Mesothelial cell of epicardium (in vitro differentiated cells): ENCODE measurements at places on chromosomes 2 and 18.

GRCh38 chr2:172430678-172431077 lies 3.3 kb downstream of the ITGA6 start:
- DNase-seq = no peak

- no peak for DNase-seq
Observed at GRCh38 chr2:12270876-12271588, 445.7 kb upstream of the TRIB2 start.

DNA sequence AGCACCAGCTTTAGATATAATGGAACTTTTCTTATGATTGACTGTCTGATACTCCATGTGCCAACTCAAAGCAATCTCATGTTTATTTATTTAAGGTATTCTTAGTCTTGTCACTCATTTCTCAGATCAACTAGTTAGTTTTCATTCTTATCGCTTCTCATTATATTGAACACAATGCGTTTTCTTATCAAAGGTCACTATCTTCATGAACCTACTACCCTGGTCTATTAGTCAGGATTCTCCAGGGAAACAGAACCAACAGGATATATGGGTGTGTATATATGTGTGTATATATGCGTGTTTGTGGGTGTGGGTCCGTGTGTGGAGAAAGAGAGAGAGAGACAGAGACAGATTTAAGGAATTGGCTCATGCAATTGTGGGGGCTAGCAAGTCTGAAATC lies 619.9 kb downstream of the ZEB2 start:
- no peak for DNase-seq

- no peak for DNase-seq
Observed at GRCh38 chr2:1481406-1482252, 68.4 kb downstream of the TPO start.

GRCh38 chr2:233118648-233119000 lies 58.5 kb downstream of the INPP5D start:
- DNase-seq = no peak

DNA sequence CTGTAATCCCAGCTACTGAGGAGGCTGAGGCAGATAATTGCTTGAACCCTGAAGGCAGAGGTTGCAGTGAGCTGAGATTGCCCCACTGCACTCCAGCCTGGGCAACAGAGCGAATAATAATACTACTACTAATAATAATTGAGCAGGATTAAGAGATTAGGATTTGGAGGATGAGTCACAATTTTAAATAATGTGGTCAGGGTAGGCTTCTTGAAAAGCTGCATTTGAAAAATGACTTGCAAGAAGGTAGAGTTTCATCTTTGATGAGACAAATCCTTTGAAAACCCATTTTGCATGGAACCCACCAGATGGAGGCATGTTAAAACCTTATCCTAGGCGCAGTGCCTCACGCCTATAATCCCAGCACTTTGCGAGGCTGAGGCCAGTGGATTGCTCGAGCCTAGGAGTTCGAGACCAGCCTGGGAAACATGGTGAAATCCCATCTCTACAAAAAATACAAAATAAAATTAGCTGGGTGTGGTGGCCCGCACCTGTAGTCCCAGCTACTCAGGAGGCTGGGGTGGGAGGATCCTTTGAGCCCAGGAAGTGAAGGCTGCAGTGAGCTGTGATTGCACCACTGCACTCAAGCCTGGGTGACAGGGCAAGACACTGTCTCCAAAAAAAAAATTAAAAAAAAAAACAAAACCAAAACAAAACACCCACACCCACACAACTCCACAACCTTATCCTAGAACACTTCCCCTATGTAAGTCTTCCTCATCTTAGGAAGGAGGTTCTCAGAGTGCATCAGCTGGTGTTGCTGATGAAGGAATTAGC lies 3.3 kb upstream of the ATP8B1 start:
- DNase-seq = no peak

DNA sequence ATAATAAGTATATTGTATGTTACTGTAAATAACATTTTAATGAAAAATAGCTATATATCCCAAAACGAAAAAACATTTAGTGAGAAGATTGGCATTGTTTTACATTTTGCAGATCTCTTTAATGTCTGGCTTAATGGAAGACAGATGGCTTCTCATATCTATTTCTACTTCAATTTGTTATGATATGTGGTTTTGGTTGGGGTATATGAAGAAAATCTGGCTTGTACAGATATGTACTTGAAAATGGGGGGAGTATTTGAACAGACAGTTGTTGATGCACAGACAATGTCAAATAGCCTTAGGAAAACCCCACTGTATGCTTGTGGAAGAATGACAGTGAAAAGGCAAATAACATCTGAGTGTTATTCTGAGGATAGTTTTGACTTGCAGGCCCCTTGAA lies 23.6 kb upstream of the GMCL1 start:
- no peak for DNase-seq

GRCh38 chr18:37179384-37179783 lies 350.5 kb downstream of the KIAA1328 start:
- DNase-seq = no peak

DNA sequence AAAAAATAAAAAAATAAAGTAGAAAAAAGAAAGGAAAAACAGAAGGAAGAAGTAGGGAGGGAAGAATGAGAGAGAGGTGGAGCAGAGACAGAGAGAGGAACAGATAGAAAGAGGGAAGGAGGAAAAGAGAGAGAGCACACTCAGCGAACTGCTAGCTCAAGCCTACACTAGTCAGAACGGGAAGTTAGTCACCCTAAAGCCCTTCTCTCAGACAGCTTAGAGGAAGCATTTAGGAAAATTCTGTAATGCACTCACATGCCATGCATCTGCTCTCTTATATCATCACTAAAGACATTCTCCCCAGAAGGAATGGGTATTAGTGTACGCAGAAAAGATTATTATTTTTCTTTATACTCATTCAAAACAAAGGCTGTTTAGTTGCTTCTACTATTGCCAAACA lies 68.1 kb upstream of the SULT1C3 start:
- DNase-seq = no peak

DNA sequence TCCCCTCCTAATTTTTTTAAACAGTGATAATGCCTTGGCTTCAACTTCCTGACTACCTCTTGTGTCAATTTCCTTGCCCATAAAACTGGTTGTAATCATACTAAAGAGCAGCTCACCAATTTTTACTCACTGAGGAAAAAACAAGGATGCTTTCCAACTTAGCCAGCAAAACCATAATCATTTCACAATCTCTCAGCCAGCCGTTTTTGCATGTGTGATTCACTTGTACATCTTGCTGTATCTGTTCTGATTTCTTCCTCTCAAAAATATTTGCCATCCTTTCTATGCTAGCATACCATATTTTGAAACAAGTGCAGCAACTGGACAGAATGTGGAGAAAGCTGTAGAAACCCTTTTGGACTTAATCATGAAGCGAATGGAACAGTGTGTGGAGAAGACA lies 60.7 kb downstream of the RAB27B start:
- no peak for DNase-seq

- no peak for DNase-seq
Observed at GRCh38 chr2:119536211-119536610, 8.0 kb upstream of the CFAP221 start.

- no peak for DNase-seq
Observed at GRCh38 chr2:157194097-157194688, 63.3 kb upstream of the GALNT5 start.

GRCh38 chr18:22678486-22678885 lies 254.6 kb upstream of the RBBP8 start:
- DNase-seq = no peak

GRCh38 chr2:235599596-235600338 lies 105.9 kb downstream of the AGAP1 start:
- DNase-seq = no peak

GRCh38 chr2:222270396-222270795 lies 28.4 kb downstream of the PAX3 start:
- DNase-seq = no peak

DNA sequence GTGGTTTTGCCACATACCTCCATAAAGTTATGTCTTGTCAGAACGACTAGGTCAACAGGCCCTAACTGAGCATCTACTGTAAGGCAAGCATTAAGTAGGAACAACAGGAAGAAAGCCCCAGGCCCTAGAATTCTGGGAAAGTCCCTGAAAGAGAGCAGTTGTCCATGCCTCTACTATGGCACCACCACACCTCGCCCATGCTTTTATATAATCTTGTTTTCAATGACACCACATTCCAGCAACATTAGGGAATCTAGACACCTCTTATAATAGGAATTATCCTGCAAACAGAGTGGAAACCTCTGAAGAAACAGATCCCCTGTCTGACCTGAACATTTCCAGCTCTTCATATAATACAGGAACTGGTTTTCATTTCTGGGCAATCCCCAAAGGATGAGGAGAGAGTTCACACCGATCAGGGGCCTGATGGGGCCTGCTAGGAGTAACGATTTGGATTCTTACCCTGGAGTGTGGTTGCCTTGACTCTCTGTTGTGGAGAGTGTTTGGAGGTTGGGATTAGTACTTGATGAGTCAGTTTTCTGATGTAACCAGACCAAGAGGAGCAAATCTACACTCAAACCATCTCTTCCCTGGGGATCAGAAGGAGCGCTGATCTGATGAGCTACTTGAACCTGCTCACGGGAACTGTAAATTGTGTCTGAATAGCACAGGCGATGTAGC lies 31.9 kb upstream of the CEP68 start:
- DNase-seq = no peak

DNA sequence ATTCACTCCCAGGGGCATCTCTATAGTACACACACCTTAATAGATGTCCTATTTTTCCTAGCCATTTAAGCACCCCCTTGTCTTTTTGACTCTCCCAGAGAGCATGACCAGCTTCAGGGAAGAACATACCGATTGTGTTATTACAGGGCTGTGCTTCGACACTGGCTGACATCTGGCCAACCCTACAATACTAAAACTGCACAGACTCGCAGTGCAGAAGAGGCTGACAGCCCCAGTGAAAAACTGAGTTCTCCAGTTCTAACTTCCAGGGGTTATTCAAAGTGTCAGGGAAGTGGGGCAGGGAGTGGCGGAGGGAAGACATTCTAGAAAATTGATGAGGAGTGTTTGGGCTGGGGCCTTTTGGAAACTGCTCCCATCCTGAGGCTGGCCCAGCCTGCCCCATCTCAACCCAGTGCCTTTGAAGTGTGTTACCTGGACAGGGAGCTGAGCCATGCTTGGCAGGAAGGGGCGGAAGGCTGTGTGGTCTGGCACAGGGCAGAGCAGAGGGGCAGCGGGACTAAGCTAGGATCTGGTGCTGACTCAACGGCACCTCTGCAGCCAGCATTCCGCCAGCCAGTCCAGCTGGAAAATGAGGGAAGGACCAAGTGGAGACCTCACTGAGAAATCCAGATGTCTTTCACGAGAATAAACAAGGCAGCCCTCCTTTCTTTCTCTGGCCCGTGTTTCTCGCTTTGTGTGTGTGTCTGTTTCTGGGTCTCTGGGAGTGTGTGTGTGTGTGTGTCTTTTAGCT lies 15.4 kb upstream of the IGFBP5 start:
- no peak for DNase-seq

DNA sequence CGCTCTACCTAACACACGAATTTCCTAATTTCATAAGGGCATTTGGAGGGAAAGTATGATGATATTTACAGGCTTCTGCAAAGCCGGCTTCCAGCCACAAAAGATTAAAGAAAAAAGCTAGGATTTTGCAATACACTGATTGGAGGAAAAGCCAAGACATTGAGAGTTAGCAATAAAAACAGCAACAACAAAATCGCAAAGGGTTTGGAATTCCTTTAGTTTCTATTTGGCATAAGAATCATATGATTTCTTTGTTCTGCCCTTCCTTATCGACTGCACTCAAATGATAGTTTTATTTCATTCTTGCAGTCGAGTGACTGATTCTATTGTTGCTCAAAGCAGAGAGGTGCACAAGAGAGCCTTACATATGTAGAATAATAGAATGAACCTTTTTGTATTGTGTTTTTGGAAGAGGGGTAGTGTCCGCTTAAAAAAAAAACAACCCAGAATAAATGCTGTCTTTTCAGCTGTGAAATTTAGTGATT lies 3.9 kb upstream of the ZNF532 start:
- no peak for DNase-seq

DNA sequence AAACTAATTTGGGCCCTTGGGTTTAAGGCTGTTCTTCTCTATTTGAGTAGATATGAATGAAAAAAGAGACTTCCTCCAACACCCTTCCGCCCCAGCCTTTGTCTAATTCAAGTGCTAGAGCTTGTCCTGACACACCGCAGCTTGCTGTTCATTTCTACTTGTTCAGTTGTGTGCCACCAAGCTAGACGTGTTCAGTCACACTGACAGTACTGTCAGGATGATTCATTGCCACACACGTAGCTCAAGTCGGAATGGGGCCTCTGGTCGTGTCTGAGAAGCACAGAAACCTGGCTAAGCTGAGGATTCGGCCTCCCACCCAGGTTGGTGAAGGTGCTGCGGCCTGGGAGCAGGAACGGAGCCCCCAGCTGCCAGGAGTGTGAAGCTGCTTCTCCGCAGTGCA lies 45.6 kb upstream of the INHBB start:
- no peak for DNase-seq

- no peak for DNase-seq
Observed at GRCh38 chr2:226123300-226123699, 676.3 kb downstream of the IRS1 start.

DNA sequence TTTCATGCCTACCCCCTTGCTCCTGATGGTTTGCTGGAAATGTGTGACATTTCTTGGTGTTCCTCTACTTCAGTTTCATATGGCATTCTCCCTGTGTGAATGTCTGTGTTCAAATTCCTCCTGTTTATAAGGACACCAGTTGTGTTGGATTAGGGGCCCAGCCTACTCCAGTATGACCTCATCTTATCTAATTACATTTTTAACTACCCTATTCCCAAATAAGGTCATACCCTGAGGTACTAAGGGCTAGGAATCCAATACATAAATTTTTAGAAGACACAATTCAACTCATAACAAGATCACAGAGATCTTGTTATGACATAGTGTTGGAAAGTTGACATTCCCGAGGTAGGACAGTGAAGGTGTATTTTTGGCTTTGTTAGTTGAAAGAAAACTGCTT lies 5.5 kb downstream of the FAM210A start:
- no peak for DNase-seq

DNA sequence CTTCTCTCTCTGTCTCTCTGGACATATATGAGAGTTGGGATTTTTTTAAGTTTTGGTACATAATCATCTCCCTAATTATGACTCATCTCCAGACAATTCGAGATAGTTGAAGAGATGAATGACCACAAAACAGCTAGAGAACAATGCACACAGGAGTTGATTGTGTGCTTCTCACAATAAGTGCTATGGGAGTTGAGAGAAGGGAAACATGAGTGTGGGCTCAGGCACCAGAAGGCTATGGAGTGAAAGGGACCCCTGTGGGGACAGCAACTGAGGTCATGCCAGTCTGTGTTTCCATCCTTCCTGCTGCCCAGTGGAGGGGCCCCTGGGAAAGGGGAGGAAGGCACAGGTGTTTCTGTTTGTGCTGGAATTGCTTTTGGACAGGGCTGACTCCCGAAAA lies 6.5 kb upstream of the YWHAQ start:
- DNase-seq = no peak

DNA sequence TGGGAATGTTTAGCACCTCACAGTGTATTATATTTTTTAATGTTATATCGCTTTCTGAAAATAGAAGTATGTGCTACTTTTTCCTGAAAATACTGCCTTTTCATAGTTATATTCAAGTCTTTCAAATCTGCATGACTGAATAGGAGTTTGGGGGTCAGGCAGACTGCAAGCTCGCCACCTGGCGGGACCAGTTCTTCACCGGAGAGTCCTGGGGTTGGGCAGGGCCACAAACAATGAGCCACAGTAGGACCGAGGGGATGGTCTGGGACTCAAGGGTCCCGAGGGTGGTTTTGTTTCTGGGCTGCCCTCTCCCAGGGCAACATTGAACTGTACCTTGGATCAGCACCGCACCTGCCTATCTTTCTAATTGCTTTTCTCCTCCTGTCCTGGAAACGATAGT lies 70.6 kb downstream of the VWA3B start:
- DNase-seq = no peak

GRCh38 chr2:201872591-201872990 lies 66.3 kb downstream of the CDK15 start:
- no peak for DNase-seq
